Fibroblast of skin of left biceps (primary cell): ENCODE measurements at places on chromosomes 1 and 21.

DNA sequence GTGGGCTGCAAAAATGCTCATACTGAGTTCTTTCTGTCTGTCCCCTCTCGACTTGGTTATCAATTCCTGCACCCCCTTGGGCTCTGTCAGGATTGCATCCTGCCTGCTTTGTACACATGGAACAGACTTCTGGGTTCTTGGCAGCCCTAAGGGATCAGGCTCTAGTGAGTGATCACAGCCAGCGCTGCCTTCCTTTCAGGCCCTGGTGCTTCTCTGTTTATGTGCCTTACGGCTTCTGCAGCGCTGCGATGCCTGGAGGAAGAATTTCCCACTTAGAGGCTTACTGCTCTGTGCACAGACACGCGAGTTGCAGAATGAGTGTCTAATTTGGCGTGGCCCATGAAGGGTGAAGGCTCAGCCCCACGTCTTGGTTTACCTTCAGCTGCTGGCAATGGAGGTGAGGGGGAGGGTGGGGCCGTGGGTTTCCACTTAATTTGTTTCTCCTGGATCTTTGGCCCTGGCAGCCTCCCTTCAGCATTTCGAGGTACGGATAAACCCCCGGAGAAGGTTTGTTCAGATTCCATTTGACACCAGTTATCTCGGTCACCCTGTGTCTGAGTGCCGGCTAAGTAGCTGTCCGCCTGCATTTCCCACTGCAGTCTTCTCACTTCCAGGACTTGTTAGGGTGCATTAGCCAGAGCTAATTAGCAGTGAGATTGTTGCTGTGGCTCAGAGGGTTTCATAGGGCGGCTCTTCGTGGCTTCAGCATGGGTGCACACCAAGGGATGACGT lies 227.3 kb downstream of the DYRK1A start:
- no peak for DNase-seq

GRCh38 chr1:44670751-44671640 lies 3.3 kb downstream of the TMEM53 start:
- no peak for DNase-seq

DNA sequence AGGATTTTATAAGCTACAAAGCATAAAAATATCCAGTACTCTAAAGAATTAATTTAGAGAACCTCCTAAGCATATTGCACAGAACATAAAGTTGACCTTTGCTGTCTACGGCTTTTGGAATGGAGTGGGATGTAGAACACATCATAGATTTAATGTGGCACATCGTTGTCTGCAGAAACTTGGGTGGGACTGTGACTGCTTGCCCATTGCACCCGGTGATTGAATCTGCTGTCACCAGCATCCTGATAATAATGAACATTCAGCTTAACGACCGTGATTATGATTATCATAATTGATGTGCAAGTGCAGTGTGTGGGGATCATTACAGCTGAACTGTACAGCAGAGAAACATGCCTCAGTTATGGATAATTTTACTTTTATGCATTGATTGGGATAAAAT lies 181.9 kb downstream of the SPATA17 start:
- no peak for DNase-seq

GRCh38 chr1:156931211-156931952 lies 10.9 kb downstream of the LRRC71 start:
- no peak for DNase-seq

DNA sequence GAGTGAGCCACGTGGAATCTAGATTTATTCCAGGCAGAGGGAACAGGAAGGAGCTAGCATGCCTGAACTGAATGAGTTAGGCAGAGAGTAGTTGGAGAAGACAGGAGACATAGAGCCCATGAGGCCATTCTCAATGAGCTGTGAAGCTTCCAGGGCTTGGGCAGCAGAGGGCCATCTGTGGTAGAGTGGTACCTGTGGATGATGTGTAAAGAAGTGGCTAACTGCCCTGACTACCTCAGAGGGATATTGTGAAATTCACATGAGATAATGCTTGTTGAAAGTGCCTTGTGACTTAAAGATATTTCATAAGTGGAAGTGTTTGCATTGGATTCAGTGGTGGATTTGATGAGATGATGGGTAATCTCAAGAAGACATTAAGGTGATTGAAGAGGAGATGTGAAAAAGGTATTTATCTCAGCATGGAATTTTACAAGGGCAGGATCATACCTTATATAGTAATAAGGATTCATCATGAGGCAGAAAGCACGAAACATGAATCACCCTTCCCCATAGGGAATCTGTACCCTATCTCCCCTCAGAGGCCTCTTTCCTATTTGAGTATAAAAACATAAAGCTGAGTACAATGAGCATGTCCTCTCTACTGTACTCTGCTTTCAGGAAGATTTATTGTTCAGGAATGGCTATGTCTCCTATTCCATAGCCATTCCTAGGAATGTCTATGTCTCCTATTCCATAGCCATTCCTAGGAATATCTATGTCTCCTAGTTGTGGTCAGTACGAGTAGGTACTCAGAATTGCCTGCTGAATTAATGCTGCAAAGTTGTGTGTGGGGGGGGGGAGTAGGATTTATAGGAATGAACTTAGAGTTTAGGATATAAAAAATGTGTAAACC lies 146.8 kb downstream of the PAPPA2 start:
- no peak for DNase-seq

DNA sequence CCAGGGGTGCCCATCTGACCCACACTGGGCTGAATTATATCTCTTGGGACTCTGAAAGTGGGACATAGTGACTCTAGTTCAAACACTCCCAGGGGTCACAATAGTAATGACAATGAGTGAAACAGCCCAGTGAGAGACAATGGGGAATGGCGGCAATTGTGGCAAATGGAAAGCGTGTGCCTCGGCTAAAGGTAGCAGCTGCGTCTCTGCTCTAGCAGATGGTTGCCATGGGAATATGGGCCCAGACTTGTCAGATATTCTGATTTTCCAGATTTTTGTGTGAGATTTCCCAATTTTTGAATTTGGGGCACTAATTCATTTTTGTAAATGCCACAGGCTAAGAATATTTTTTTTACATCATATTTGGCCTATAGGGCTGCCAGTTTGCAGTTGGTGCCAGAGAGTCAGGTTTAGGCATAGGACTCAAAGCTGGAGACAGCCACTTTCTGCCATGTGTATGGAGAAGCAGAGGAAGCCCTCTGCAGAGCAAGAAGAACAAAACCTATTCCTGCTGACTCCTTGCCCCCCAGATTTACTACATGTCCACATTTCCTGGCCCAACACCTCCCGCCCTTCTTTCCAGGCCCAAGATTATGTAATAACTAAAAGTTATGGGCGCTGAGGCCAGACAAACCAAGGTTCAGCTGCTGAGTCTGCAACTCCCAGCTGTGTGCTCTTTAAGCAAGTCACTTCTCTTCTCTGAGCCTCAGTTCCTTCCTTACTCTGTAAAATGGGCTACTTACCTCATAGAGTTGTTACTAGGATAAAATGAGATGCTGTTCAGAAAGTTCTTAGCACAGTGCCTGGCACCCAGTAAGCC lies 21.6 kb upstream of the PTP4A2 start:
- DNase-seq: no peak

GRCh38 chr1:63705078-63705477 lies 68.7 kb upstream of the ROR1 start:
- DNase-seq: no peak

- no peak for DNase-seq
Observed at GRCh38 chr1:1137256-1138045, 21.6 kb upstream of the C1orf159 start.

GRCh38 chr1:193185901-193186731 lies at the start of gene B3GALT2:
B3GALT2 (minus strand) TSS chr1:193186613; CDS start chr1:193181562, 5,051 bp downstream.
- DNase-seq: peak; percentile 24

DNA sequence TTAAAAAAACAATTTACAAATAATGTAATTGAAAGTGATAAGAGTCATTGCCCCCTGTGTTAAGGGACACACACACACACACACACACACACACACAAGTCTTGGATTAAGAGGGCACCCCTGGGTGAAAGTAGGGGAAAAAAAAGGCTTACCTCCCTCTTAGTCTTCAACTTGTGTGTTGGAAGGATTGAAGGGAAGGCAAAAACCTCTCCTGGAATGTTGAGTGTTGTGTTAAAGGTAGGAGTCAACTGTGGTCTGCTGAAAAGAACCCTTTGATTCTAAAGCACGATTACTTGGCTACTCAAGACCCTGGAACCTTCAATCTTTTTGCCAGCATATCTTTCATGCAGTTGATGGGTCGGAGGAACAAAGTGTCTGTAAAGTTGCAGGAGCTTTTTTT lies 6.4 kb downstream of the PBX1 start:
- DNase-seq: no peak

DNA sequence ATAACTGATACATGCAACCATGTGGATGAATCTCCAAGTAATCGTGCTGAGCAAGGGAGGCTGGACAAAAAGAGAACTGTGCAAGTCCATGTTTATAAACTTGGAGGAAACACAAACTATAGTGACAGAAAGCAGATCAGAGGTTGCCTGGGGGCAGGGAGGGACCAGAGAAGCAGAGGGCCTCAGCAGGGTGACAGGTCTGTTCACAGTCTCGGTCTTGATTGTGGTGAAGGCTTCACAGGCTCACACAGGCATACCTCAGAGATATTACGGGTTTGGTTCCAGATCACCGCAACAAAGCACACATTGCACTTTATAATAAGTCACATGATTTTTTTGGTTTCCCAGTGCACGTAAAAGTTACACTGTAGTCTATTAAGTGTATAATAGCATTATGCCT lies 28.5 kb downstream of the ACOT7 start:
- no peak for DNase-seq

GRCh38 chr1:202126426-202126825 lies 3.7 kb downstream of the GPR37L1 start:
- DNase-seq: no peak
